ENCODE measurements at places on chromosomes 3 and 15.

GRCh38 chr15:96352604-96353405 lies 22.3 kb downstream of the NR2F2 start:
- no peak for DNase-seq

- DNase-seq = no peak
Observed at GRCh38 chr3:161940621-161940965, 444.0 kb downstream of the OTOL1 start.

DNA sequence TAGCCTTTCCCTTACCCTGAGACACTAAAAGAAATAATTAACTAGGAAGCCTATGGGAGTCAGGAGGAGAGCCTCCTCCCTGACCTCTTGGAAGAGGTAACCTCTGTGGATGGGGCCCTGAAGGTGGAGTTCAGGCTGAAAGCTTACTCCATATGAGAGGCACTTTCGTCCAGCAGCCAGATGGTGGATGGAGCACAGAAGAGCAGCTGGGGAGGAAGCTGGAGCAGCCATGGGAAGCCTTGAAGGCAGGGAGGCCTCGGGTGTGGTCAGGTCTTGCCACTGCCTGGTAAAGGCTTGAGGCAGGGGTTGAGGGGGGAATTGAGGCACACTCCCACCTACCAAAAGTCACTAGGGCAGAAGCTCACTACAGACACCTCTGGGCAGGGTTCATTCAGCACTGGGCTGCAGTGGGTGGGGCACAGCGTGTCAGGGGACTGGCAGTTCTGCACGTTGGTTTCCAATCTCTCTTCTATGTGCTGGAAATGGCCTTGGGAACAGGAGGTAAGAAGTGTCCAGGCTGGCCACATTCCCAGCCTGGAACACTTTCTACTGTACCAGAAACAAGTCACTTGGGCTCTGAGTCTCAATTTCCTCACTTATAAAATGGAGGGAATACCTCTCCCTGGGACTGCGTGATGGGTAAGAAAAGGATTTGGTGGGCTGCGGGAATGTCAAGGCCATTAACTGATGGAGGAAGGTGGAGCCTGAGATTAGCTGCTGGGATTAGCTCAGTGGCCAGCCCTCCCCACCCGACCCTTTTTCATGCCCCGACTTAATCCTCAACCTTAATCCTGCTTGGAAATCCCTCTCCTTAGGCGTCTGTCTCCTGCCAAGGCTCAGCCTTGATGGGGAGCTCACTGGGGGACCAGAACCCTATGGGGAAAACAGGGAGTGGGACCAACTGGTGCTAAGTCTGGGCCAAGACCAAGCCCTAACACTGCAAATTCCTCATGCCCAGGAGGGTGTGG lies 5.4 kb downstream of the PCBP4 start:
- DNase-seq = no peak

DNA sequence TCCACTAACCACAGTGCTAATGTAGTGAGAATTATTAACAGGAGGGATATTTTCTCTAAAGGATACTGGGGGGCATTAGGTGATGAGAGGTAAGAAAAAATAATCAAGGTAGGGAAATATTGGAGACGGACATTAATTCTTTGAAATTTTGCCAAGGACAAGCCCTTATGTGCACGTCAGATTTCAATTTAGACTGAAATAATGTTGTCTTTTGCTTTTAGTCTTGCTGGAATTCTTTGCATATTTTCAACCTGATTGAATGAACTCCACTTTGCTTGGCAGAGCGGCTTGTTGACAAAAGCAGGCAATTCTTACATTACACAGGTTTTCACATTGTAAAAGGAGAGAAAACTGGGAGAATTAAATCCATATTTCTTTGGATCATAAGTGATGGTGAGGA lies 25.0 kb upstream of the C3orf52 start:
- no peak for DNase-seq

GRCh38 chr15:87623832-87624231 lies 632.7 kb downstream of the NTRK3 start:
- DNase-seq = peak; percentile 18

- DNase-seq = no peak
Observed at GRCh38 chr15:38005953-38006808, 71.7 kb downstream of the TMCO5A start.

DNA sequence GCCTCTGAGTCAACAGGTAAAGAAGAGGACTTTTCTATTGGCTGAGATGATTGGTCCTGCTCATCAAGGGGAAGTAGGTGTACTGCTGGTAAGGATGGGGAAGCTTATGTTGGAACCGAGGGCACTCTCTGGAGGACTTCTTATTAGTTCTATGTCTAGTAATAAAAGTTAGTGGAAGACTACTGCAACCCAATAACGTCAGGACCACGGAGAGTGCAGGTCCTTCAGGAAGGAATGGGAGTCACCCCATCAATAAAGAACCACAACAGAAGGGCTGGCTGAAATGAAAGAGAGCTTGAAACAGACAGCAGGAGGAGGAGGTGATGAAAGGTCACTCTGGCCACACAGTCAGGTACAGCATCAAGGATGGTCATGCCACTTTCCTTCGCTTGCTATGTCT lies 68.8 kb upstream of the PRR23E start:
- DNase-seq = no peak

GRCh38 chr3:178456621-178457285 lies 79.5 kb upstream of the KCNMB2 start:
- DNase-seq = no peak

DNA sequence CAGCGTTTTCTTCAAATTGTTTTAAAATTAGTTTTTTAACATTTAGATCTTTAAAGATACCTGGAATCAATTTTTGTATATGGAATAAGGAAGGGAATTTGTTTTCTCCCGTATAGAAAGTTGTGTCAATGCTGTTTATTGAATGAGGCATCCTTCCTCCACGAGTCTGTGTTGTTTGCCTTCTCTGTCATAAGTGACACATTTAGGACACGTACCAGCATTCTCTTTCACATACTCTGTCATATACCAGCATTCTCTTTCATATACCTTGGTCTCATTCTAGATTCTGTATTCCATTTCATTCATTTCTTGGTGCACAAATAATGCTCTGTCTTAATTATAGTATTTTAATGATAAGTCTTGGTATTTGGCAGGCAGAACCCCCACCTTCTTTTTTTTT lies 10.3 kb downstream of the ATP11B start:
- no peak for DNase-seq

DNA sequence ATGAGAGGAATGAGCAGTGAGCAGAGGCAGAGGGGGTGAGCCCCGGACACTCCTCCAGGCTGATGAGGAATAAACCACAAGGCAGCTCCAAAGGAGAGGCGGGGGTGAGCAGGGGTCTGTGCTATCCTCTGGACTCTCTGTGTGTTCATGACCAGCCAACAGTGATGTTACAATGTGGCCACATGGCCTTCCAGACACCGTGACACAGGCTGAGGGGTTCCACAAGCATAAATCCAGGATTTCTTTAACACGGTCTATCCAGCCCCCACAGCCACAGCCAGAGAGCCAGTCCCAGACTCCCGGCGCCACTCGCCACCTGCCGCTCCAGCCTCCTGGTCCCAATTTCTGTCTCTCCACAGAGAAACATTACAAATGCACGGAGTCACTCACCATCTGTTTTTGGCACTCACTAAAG lies 24.4 kb downstream of the XXYLT1 start:
- no peak for DNase-seq

GRCh38 chr3:131403216-131403895 lies 21.8 kb downstream of the NUDT16 start:
- DNase-seq = no peak

DNA sequence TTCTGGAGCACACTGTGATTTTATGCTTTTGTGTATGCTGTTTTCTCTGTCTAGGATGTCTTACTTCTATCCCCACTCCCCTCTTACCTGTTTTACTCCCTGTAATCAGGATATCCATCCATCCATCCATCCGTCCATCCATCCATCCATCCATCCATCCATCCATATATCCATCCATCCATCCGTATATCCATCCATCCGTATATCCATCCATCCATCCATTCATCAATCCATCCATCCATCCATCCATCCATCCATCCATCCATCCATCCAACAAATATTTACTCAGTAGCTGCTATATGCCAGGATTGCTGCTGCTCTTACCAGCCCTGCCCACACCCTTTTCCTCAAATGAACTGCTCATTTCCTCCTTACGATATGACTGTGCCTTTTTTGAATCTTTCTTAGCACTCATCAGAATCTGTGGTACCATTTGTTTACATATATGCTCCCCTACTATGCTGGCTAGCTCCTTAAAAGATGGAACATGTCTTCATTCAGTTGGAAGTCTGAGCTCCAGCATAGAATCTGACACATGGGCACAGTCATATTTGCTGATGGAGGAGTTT lies 35.2 kb downstream of the USP13 start:
- no peak for DNase-seq

- peak; percentile 65 for DNase-seq
Observed at GRCh38 chr3:124876401-124876878, 10.7 kb downstream of the ITGB5 start.

GRCh38 chr3:38644016-38644661 lies 5.3 kb downstream of the SCN5A start:
- DNase-seq = no peak

- no peak for DNase-seq
Observed at GRCh38 chr3:47803480-47804025, 615 bp downstream of the DHX30 start.

DNA sequence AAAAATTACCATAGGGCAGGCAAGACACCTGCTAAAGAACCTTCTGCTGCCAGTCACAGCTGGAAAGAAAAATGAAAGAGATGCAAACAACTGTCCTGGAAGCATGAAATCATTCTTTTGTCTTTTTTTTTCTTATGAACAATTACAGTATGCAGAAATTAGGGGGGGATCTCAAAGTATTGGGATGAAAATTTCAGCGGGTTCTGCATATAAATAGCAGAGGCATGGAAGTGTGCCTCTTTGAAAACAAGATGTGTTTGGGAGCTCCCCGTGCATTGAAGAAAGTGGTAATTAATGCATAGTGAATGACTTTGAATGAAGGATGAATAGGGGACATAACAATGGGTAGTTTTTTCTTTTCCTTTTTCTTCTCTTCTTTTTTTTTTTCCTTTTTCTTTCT lies 431.2 kb downstream of the SOX2 start:
- no peak for DNase-seq

DNA sequence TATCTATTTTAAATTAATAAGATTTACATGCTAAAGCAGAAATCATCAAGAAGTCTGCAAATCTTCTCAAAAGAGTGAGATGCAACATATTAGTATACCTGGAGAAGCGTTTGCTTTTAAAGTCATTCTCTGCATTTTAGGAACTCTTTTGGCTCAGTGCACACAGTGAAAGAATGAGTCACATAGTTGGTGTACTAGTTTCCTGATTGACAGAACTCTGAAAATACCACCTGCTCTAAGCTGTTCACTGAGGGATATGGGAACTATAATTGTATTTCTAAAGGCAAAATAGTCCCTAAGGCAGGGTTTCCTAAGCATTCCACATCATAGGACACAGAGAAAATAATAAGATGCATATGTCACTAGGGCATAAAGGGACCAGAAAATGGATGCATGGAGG lies 838.5 kb downstream of the DIPK2A start:
- no peak for DNase-seq

DNA sequence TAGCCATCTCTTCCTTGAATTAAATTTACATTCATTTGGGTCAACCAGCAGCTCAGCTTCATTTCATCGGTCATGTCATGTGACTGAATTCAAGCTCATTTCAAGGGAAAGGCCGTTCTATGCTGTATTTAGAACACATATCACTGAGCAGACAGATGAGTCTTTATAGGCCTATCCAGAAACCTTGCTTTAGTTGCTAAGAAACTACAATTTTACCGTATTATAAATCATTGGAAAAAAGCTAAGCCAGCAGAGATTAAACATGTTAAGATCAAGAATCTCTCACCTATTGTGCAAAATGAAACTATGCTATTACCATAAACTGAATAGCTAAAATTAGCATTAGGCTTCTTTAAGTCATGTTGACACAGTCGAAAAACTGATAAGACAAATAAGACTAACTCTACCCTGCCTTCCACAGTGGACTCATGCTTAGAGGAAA lies 2.2 kb downstream of the NPTN start:
- DNase-seq = peak; percentile 41

DNA sequence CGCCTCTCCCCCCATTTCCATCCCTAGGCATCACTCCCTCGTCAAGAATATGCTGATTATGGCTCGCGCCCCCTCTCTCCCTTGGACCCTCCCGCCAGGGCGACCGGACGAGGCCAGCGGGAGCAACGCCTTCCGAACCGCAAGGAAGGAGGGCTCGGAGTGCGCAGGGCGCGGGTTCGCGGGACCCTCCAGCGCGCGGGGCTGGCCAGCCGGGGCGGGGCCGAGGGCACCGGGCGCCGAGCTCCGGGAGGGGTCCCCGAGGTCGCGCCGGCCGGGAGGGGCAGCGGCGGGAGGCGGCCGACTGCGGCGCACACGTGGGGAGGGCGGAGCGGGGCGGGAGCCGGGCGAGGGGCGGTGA lies 483 bp downstream of the EHD4 start:
- DNase-seq = no peak

DNA sequence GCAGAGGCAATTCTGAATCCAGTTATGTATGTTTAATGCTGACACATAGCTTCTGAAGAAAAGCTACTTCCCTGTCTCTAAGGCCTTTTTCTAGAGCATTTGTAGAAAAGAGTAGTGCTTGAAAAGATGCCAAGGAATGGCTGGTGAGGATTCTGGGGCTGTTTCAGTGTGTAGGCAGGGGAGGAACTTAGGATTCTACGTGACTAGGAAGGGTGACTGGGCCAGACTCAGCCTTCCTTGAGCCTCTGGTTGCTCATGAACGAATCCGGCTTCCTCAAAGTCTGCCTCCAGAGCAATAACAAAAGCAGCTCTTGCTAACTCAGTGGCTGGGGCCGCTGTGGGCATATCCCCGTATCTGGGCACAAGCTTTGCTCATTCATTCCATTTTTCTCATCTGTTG lies 104.8 kb upstream of the WNT5A start:
- DNase-seq = no peak

DNA sequence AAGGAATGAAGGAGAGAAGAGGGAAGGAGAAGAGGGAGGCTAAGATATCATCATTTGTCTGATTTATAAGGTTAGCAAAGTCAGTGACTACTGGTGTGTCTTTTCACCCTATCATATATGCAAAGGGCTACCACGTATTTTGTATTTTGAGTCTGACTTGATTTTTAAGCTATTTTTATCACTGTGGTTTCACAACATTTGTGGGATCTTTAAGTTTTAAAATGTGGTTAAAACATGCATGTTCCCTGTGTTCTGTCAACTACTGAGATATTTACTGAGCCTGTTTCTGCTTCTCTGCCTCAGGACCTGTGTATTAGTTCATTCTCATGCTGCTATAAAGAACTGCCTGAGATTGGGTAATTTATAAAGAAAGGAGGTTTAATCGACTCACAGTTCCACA lies 22.5 kb upstream of the SPTSSB start:
- DNase-seq = no peak

Measured in A673 (cell line).